ENCODE measurements at places on chromosomes 4 and X. TPM values are rescaled to one million over a fixed set of nuclear protein-coding genes. Genes with fewer than 3 reads are reported as not detected.

EFHC2 gene
- total RNA-seq: 0.08 TPM

TLR10 gene
- 52.8 TPM for total RNA-seq

PRDX4 gene
- 49.2 TPM for total RNA-seq

IL21 gene
- not detected for total RNA-seq

CHIC1 gene
- 4.2 TPM for total RNA-seq

SNX25 gene
- total RNA-seq: 106 TPM

DNA sequence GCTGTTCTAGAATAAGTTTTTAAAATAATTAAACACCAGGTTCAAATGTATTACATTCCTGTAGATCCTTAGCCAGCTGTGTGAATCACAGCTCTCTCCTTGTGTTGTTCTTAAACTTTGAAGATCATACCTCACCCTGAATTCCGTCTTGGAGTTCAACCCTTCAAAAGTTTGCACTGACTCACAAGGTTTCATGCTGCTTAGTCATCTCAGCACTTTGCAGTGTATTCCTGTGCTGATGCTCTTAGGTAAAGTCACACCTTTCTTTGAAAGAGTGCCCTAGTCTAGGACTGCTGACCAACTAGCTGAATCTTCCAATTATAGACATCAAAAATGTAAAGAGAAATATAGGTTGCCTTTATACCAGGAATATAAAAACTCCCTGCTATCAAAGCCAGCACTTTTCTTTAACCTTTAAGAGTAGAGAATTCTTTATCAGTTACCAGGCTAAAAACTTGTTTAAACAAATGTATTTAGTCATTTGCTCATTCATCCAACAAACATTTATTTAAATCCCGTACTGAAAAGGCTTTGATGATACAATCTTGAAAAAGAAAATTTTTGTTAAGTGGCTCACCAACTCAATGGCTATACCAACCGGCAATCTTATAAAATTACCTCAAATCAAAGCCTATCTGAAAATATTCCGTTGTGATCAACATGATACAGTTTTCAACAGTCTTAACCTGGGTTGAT lies 169.7 kb downstream of the RAP1GDS1 start:
- DNase-seq: no peak

DNA sequence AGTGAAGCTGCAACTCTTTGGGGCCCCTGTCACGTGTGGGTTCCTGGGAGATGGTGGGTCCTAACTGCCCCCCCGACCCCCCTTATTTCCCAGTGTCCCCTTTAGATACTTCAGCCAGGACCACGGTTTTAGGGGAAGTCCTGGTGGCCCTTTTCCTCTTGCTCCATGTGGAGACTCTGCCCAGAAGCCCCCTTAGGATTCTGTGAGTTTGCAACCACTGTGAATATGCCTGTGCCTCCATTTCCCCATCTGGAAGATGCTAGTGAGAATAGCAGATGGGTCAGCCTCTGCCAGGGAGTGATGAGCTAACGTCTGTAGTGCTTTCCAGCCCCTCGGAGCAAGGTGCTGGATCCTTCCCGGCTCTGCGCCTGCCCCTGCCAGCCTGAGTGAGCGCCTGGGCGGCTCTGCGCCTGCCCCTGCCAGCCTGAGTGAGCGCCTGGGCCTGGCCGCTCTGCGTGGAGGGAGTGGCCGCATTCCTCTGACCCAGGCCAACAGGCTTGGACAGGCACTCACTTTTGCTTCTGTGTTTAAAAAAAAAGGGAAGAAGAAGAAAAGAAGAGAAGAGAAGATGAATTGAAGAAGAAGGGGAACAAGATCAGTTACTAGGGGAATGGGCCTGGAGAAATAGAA lies 6.7 kb upstream of the CITED1 start:
- no peak for DNase-seq

DNA sequence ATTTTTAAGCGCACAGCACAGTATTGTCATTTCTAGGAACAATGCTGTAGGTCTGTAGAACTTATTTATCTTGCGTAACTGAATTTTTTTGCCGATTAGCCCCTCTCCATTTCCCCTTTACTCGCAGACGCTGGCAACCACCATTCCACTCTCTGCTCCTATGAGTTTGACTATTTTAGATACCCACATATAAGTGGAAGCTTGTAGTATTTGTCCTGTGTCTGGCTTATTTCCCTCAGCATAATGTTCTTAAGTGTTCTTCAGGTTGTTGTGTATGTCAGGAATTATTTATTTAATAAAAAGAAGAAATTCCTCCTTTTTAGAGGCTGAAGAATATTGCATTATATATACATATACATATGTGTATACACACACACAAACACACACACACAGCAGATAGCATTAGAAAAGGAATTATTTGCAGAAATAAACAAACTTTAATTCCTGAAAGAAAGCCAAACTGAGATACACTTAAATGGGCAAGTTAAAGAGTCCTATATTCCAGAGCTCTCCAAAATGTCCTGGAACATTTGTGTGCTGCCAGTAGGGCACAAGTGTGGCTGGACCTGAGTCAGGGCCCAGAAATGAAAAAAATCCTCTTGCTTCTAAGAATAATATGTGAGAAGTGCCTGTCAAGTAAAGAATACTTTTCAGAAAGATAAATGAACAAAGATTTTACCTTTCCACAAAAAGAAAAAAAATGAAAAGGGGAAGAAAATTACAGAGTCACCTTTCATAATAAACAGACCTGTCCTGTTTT lies 4.5 kb upstream of the ZNF330 start:
- DNase-seq: no peak

- no peak for DNase-seq
Observed at GRCh38 chr4:48913346-48913745, 6.8 kb upstream of the OCIAD2 start.

GRCh38 chr4:74057588-74057987 lies 19.1 kb upstream of the CXCL3 start:
- DNase-seq: no peak

- no peak for DNase-seq
Observed at GRCh38 chr4:1187182-1187581, 14.8 kb upstream of the SPON2 start.

- DNase-seq: no peak
Observed at GRCh38 chrX:113954297-113954696, 629.6 kb upstream of the HTR2C start.

GRCh38 chr4:40702800-40703151 lies 47.0 kb upstream of the NSUN7 start:
- no peak for DNase-seq

DNA sequence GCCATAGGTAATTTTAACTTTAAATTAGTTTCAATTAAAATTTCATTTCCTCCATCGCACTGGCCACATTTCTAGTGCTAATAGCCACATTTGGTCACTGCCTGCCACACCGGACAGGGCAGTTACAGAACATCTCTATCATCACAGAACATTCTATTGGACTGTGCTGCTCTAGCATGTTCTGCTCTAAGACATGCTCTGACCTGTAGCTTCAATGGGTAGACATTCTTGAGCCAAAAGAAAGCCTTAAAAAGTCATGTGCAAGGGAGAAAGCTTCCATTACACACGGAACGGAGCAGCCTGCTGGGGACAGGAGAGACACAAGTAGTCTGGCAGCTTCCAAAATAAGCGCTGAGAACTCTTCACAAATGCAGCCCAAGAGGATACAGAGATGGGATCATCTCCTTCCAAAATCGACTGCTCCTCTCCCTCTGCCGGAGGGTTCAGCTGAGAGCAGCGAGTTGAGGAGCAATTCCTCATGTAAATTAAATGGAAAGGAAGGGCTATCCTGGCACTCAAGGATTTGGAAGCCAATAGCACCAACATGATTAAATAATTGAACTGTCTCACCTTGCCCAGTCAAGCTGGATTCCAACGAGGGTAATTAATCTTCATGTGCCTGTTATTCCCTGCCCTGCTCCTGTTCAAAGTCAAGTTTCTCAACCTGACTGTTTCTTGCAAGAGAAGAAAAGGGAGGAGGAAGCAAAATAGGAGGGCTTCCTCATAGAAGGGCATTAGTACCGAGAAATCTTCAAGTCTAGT lies 336.4 kb upstream of the NOCT start:
- DNase-seq: no peak

- DNase-seq: no peak
Observed at GRCh38 chrX:72272868-72273267, 4.2 kb downstream of the RPS4X start.

Data from GM12878 (cell line).